Endodermal cell (in vitro differentiated cells): ENCODE measurements at places on chromosomes 11 and 22. TPM values are rescaled to one million over a fixed set of nuclear protein-coding genes. Genes with fewer than 3 reads are reported as not detected.

Gene ADM2
- 4.2 to 5.4 TPM (median 4.3 TPM) in 3 replicates for total RNA-seq

GRCh38 chr11:109371444-109372176, 50.4 kb upstream of the C11orf87 start:
- H3K4me3 ChIP-seq: no peak overlapping the region
- no peaks in the 10 kb centered on the region for H3K4me1 ChIP-seq
- no peak for DNase-seq
- no peak overlapping the region for H3K27ac ChIP-seq
- H3K36me3 ChIP-seq: no peaks in the 10 kb centered on the region
- H3K27me3 ChIP-seq: no peaks in the 10 kb centered on the region

DNA sequence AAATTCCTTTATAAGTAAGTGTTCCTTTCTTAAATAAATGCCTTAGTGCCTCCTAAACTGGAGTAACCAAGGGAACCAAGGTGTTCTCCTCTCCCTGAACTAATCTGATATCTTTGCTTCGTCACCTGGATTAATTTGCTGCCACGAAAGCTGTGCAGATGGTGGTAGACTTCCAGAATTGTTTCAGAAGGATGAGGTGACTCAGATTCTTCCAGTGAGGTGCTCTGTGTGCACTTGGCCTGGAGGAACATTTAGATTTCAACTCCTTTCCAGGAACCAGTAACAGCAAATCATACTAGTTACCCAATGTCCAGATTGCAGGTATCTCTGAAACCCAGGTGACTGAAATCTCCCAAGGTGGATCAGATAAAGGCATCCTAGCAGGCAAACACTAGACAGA, 181.9 kb downstream of the FAT3 start:
- no peaks in the 10 kb centered on the region for H3K36me3 ChIP-seq
- no peak for DNase-seq
- H3K4me3 ChIP-seq: no peak overlapping the region
- H3K4me1 ChIP-seq: no peaks in the 10 kb centered on the region

- DNase-seq: no peak
- no peaks in the 10 kb centered on the region for H3K4me1 ChIP-seq
- H3K4me3 ChIP-seq: no peak overlapping the region
- no peaks in the 10 kb centered on the region for H3K27me3 ChIP-seq
- no peak overlapping the region for H3K27ac ChIP-seq
These were observed 119.8 kb downstream of the ST3GAL4 start for GRCh38 chr11:126475014-126475991.

- no peak for DNase-seq
- no peak overlapping the region for H3K27ac ChIP-seq
- no peaks in the 10 kb centered on the region for H3K36me3 ChIP-seq
These were observed 993.3 kb downstream of the BRD1 start for GRCh38 chr22:48834404-48834803.

Gene PANX3
- total RNA-seq: not detected in 3 replicates

DNA sequence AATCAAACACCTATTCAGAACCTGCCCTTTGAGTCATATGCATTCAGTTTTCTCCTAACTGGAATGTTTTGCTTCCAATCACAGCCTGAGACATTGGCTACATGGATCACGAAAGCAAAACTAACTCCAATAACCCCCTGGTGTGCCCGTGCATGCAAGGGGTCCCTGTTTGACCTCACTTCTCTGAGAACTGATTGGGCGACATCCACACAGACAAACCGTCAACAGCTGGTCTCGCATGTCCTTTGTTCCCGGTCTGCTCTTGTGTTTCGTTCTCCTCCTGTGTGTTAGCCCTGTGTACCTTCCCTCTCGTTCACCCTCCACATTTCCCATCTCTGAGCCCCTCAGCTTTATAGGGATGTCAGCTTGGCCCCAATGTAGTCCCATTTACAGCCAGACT, 67.2 kb upstream of the TTC12 start:
- H3K36me3 ChIP-seq: no peaks in the 10 kb centered on the region
- H3K4me1 ChIP-seq: no peaks in the 10 kb centered on the region
- H3K27me3 ChIP-seq: peaks cover 24% of the 10 kb centered on the region
- no peak for DNase-seq
- H3K27ac ChIP-seq: no peak overlapping the region
- no peak overlapping the region for H3K4me3 ChIP-seq

Gene SLC22A12
- not detected in 3 replicates for total RNA-seq

DNA sequence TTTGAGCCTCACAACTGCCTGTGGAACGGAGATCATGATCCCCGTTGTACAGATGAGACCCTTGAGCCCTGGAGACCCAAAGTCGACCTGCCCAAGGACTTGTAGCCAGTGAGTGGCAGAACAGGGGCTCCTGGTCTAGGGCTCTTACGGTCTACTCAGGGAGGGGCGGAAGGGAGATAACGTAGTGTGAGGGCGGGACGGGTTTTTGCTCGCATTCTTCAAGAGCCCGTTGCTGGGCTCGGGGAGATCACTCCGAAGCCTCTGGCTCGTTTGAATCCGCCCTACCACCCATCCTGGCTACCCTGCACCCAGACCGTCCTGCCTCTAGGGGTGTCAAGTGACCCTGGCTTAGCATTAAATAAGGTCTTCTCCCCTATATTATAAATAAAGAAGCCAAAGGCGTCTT, 639 bp downstream of the CRY2 start:
- peak overlapping the region; percentile 97 for H3K4me3 ChIP-seq
- peak overlapping the region; percentile 86 for H3K27ac ChIP-seq
- peak; percentile 80 for DNase-seq
- H3K36me3 ChIP-seq: no peaks in the 10 kb centered on the region

GRCh38 chr11:82901922-82902485, 468 bp downstream of the DDIAS start:
- no peaks in the 10 kb centered on the region for H3K27me3 ChIP-seq
- H3K4me3 ChIP-seq: peak overlapping the region; percentile 99
- no peak for DNase-seq
- no peak overlapping the region for H3K27ac ChIP-seq

GRCh38 chr11:2529173-2529572, 84.4 kb downstream of the KCNQ1 start:
- DNase-seq: no peak
- H3K36me3 ChIP-seq: no peaks in the 10 kb centered on the region
- H3K4me3 ChIP-seq: no peak overlapping the region
- H3K27ac ChIP-seq: no peak overlapping the region
- H3K27me3 ChIP-seq: no peaks in the 10 kb centered on the region

DNA sequence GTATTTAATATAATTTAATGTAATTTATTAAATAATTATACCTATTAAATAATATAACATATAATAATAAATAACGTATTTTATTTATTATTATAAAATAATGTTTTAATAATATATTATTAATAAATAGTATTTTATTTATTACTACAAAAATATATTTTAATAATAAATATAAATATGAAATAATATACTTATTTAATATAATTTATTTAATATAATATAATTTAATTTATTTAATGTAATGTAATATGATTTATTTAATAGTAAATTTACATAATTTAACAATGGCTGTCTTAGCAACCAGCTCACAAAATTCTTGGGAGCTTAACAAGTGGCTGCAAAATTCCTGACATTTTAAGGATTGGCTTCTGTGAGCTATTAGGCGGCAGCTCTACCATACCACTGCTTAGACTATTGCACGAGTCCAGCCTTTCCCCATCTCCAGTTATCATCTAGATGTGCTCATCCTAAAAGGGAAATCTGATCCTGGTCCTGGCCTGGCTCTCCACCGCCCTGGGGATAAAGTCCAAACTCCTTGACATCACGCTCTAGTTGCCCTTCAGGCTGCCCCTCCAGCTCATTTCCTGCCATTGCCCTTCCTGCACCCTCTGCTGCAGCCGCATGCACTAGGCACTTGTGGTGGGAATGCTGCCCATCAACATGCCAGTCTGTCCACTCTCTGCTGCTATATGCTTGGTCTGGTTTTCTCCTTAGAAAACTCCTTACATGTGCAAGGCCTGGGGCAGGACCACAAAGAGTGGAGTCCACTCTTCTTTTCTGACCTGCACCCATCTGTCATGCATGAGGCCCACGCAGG, 9.8 kb downstream of the MMP20 start:
- no peak for DNase-seq
- H3K4me1 ChIP-seq: peaks cover 12% of the 10 kb centered on the region
- H3K36me3 ChIP-seq: no peaks in the 10 kb centered on the region
- H3K4me3 ChIP-seq: no peak overlapping the region

Gene OR8D4
- total RNA-seq: not detected in 3 replicates
